Stimulated activated CD8-positive, alpha-beta memory T cell treated with anti-CD3 and anti-CD28 coated beads, Interleukin-15, amount 100 ng/mL, for 4 hours (primary cell): ENCODE measurements at places on chromosomes 1 and 21.

- DNase-seq, result no peak
These were observed 1.6 kb downstream of the NRIP1 start for GRCh38 chr21:15063081-15063813.

DNA sequence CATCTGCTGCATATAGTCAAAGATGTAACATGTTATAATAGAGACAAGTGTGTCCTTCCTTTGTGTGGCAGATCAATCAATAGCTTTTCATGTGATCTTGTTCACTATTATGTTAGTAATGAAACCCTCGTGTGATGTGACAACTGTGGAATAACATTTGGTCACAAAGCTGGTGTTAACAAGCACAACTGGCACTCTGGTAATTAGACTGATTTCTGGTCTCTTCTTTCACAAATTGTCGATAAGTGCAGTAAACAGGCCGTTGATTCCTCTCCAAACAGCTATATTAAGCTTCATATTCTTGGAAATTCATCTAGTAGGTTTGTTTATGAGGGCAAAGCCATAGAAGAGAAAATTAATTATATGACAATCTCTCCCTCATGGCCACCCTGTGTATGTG lies 616.7 kb upstream of the PTBP2 start:
- no peak for DNase-seq

- no peak for DNase-seq
These were observed 282.0 kb downstream of the FAM72C start for GRCh38 chr1:143689781-143690180.

DNA sequence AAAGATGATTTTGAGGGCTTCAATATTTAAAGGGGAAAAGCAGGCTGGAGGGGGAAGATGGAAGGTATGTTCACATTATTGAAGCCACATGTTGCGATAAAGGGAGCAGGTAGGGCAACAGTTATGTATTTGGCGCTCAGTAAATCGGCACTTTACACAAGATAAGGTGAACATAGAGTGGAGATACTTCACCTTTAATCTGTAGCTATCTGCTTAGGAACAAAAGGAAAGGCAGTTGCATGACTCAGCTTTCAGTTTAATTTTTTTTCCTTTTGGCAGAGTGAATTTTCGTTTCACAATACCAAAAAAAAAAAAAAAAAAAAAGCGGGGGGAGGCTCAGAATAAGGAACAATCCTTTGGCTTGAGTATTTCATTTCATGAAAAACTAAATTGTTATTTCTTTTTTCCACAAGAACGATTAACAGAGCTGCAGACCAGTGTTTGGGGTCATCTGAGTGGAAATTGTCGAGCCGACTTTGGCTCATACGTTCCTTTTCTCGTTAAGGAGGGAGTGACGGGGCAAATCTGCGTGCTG lies 1.1 kb upstream of the COQ8A start:
- no peak for DNase-seq

DNA sequence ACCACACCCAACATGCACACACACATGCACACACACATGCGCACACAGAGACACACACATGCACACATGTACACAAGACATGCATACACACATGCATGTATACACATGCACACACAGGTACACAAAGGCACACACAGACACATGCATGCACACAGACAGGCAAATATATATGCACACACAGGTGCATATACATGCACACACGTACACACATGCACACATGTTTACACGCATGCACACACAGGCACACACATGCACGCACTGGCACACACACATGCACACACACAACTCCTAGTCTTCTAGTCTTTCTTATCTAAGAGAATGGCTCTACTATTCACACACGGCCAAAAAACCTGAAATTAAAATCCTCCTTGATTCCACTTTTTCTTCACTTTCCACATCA lies 222.7 kb upstream of the PLD5 start:
- no peak for DNase-seq

GRCh38 chr21:35976481-35976880 lies 83.8 kb downstream of the SETD4 start:
- DNase-seq, result no peak

DNA sequence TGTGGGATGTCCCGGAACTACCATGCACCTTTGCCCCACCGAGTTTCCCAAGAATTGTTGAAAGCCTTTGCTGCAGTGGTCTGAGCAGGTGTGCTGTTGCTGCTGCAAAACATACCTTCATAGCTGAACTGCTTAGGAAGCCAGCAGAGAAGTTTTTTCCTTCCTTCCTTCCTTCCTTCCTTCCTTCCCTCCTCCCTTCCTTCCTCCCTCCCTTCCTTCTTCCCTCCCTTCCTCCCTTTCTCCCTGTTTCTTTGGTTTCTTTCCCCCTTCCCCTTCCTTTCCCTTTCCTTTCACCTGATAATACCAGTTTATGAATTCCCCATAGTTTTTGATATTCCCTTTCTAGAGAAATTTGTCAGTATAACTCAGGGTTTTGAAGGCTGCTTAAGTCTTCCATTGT lies 10.8 kb upstream of the SH3D21 start:
- no peak for DNase-seq

DNA sequence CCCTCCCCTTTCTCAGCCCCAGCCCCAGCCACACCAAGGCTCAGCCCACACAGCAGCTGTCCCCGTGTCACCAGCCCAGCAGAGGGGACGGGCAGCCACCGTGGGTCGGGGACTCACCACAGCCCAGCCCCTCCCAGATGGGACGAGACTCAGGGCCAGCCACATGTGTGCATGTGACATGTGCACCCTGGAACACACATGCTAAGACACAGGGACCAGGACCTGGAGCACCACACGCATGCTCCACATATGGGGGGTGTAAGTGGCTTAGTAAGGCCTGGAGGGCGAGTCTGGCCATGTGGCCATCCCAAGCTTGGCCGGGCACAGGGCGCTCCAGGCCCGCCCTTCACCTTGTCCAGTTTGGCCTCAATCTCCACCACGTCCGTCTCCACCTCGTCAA lies 4.0 kb downstream of the ACAP3 start:
- no peak for DNase-seq

DNA sequence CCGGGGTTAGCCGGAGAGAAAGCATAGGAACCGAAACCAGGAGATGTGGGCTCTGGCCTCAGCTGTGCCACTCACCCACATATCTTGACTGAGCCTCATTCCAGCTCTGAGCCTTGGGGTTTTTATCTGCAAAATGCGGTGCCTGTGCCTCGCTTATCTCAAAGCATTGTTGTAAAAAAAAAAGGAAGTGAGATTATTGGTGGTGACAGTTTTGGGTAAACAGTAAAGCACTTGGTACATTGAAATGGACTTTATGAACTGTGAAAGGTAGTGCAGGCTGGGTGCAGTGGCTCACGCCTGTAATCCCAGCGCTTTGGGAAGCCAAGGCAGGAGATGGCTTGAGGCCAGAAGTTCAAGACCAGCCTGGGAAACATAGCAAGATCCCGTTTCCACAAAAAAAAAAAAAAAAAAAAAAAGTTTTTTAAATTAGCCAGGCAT lies 3.8 kb downstream of the PTAFR start:
- DNase-seq, result no peak

DNA sequence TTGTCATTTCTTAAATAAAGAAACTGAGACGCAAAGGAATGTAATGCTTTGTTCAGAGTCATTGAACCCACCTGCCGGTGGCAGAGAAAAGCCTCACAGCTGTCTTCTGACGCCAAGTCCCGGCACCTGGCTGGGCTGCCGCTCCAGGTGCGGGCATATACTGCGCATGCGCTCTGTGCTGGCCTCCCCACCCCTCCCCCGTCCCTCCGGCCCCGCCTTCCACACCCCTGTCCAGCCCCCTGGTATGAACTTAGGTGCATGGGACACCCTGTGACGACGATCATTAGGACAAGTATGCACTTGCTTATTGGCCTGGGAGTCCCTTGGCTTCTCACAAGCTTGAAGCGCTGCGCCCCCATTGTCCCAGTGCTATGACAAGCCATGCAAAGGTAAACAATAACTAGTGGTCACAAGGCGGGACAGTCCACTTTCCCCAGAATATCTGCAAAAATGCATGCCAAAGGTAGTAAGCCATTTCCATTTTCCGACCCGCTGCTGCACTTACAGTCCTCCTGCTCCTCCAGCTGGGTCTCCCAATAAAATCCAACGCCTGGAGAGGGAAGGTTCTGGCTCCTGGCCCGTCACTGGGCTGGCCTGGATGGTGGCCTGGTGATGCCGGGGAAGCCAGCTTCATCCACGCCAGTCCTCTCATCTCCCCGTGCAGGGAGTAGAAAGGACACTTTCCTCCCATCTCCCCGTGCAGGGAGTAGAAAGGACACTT lies 100.4 kb downstream of the PSMG1 start:
- DNase-seq, result no peak

DNA sequence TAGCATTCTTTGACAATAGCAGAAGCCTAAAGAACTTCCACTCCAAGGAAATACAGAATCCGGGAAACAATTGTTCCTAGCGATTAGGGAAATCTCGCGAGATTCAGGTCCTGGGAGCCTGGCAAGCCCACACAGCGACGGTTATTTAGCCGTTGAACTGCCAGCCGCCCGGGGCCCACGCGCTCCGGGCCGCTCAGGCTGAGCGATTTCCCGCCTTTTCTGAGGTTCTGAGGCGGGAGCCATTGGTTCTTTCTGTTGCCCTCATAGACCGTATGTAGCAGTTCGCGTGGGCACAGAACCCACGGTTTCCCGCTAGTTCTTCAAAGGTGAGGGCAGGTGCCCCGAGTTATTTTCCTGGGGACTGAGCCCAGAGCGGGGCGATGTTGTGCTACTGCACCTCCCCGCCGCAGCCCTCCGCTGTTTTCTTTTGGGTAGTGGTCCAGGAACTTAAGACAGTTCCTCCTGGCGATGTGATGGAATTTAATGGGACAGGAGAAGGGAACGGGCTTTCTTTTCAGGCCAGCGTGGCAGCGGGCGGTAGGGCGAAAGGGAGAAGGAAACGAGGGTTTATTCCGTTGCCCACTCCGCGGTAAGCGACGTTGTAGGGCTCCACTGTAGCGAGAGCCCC lies at the start of gene SYCP1:
SYCP1 (plus strand) TSS at position 171 of the 628 bp plus-strand sequence. CDS start 602 bp downstream, outside the sequence.
- no peak for DNase-seq

DNA sequence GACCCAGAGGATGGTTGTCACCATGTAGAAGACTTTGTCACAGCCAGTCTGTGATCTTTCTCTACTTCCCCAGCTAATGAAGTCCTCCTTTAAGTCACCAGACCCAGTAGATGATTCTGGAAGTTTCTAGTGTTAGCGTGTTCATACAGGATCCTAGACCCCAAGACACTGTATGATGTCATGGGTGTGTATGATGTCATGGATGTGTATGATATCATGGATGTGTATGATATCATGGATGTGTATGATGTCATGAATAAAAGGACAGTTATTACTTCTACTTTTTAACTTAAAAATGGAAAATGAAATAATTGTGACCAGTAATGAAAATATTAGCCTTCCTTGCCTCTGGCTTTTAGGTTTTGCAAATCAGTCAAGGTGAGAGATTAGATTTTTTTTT lies 260.0 kb downstream of the FMN2 start:
- DNase-seq, result no peak

- DNase-seq, result no peak
These were observed 380.9 kb upstream of the PTBP2 start for GRCh38 chr1:96340686-96341085.

- DNase-seq, result peak; percentile 59
These were observed 2.8 kb upstream of the IGSF8 start for GRCh38 chr1:160101037-160101716.

DNA sequence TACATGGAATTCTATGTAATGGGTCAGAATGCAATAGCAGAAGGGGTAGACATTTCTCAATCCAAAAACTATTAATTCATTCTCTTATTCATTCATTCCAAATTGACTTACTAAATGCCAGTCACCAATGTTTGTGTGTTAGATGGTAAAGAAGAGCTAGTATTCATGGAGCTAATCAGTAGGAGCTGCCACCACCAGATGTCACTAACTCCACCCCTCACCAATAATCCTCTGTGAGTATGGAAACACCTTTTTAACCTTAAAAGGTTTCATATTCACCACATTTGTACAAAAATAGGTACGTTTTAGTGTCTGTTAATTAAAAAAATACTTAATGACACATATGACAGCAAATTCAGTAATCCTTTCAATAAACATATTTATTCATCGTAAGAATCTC lies 131.8 kb upstream of the PKN2 start:
- DNase-seq, result no peak

- DNase-seq, result no peak
These were observed 23.9 kb downstream of the VAV3 start for GRCh38 chr1:107941123-107941522.

DNA sequence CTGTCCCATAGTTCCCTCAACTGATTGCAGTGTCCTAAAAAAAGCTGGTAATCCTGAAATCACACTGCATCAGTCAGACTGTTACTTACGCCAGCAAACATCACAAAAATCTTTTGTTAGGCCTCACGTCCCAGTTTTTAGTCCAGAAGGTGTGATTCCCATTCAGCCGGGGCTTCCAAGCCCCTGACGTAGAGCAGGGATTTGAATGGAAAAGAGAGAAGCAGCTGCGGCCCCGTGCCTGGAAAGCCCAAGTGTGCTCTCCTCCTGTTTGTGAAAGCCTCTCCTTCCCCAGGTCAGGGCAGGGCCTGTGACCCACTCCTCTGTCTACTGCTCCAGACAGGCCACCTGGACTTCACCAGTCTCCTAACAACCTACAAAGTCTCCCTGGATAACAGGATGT lies 20.7 kb downstream of the KCNA10 start:
- DNase-seq, result no peak

DNA sequence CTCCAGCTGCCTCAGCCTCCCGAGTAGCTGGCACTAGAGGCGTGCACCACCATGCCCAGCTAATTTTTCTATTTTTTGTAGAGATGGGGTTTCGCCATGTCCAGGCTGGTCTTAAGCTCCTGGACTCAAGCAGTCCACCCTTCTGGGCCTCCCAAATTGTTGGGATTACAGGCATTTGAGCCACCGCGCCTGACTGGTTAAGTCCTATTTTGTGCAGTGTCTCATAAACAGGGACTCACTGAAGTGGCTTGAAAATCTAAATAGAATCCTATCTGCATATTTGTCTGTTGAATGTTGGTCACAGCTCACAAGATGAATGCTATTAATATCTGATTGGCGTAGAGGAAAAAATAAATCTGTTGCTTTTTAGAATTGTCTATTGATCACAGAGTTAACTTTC lies 5.9 kb upstream of the CHAF1B start:
- no peak for DNase-seq

- no peak for DNase-seq
These were observed 7.0 kb downstream of the TINAGL1 start for GRCh38 chr1:31583082-31583994.

- DNase-seq, result no peak
These were observed 18.4 kb upstream of the COL6A1 start for GRCh38 chr21:45963232-45963570.

- DNase-seq, result no peak
These were observed 17.4 kb downstream of the TMCC2 start for GRCh38 chr1:205245096-205245495.

- no peak for DNase-seq
These were observed 2.3 kb upstream of the AUNIP start for GRCh38 chr1:25861316-25862286.

DNA sequence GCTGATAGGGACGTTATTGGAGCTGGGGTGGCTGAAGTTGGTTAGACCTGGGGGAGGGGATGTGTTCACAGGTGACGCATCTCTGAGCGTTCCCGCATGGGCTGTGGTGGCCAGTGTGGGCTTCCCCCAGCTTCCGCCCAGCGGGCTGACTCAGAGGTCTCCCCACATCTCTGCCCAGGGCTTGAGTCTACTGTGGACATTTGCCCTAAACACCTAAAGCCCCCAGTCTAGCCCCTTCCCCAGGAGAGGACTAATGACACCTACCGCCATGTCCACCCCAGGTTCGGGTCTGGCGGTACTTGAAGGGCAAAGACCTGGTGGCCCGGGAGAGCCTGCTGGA lies 2.0 kb downstream of the AGRN start:
- DNase-seq, result no peak
